Karpas-422 (cell line): ENCODE measurements at places on chromosomes 5 and 9. TPM values are rescaled to one million over a fixed set of nuclear protein-coding genes. Genes with fewer than 3 reads are reported as not detected.

- H3K27ac ChIP-seq, result no peak overlapping the region
- no peak overlapping the region for H3K4me3 ChIP-seq
- H3K36me3 ChIP-seq, result no peaks in the 10 kb centered on the region
- DNase-seq, result no peak
These were observed 8.5 kb downstream of the HMHB1 start for GRCh38 chr5:143820451-143820850.

DNA sequence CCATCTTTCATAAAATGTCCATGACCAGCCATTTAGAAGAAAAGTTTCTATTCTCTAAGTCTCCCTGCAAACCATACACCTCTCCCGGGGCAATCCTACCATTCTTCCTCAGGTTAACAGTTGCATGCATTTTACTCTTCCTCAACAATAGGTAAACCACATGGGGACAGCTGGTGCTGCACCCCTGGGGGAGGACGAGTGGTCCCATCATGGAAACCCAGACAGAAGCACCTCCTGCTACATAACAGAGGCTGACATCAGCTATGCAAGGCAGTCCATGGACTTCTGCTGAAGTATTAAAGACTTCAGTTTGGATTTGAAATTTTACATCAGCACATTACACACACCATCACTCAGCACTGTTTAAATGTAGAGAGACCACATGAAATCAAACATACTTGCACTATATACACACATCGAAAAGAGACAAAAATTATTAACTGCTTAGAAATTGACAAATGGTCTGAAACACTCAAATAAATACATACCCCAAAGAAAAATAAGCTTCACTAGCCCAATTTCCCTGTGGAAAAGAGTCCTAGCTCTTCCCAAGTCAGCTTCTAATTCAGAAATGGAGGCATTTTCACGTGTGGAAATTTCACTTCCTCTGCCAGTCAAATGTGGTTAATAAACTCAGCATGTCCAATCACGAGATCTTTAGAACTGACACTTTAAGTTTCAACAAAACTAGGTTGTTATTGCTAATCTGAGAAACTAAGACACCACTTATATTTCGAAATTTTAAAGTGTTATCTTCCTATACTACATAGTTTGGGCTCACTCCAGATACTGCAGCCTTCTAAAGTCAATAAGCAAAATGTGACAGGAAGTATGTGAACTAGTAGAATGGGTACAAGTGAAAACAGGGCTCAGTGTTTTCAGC lies 173.4 kb downstream of the ROR2 start:
- DNase-seq, result no peak
- H3K27ac ChIP-seq, result no peak overlapping the region
- H3K4me3 ChIP-seq, result no peak overlapping the region
- H3K36me3 ChIP-seq, result no peaks in the 10 kb centered on the region

DNA sequence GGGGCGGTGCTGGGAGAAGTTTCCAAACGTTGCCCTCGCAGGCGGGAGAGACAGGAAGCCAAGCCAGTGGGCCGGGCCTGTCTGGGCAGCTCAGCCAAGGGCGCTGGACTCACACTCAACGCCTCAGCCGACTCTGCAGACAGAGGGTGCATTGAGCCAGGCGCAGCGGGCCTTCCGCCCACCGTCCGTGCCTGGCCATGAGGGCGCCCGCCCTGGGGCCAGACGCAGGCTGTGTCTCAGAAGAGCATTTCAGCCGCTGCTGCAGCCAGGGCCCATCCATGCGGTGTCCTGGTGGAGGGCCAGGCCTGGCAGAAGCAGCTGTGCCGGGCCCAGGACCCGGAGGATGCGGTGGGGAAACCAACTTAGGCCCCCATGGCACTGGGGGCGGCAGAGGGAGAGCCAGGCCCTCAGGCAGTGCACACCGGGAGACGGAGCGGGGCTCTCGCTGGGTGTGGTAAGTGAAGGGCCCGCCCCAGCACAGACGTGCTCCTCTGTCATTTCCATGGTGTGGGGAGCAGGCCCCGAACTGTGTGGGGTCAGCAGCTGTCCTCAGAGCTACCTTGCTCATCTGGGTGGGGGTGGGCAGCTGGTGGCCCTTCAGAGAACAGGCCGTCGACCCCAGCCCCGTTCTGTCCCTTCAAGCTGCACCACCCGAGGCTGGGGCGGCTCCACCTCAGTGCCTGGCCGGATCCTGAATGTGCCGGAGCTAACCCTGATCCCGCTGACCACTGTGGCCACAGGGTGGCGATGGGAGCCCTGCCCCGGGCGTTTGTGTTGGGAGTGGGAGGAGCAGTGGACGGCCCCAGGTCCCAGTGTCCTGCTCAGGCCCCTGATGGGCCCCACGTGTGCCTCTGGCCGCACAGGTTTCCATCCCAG lies 18.0 kb downstream of the DNLZ start:
- H3K36me3 ChIP-seq, result no peaks in the 10 kb centered on the region
- peaks cover 28% of the 10 kb centered on the region for H3K4me1 ChIP-seq
- DNase-seq, result no peak
- H3K4me3 ChIP-seq, result no peak overlapping the region

DNA sequence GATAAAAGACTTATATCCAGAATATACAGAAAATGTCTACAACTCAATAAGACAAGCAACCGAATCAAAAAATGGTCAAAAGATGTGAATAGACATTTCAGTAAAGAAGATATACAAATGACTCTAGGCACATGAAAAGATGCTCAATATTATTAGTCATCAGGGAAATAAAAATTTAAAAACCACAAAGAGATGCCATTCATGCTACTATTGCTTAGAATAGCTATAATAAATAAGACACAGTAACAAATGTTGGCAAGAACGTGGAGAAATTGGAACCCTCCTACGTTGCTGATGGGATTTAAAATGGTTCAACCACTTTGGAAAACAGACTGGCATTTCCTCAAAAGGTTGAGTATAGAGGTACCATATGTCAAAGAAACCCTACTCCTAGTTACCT lies 39.8 kb downstream of the POLK start:
- no peak overlapping the region for H3K27ac ChIP-seq
- peaks cover 24% of the 10 kb centered on the region; the same call in 1 of the 2 replicates for H3K36me3 ChIP-seq

- H3K27me3 ChIP-seq, result no peaks in the 10 kb centered on the region
- no peak overlapping the region for H3K27ac ChIP-seq
- DNase-seq, result no peak
- no peaks in the 10 kb centered on the region for H3K36me3 ChIP-seq
- no peak overlapping the region for H3K4me3 ChIP-seq
- no peaks in the 10 kb centered on the region for H3K4me1 ChIP-seq
These were observed 219.9 kb upstream of the NREP start for GRCh38 chr5:111976705-111977435.

- no peak overlapping the region for H3K27ac ChIP-seq
- DNase-seq, result no peak
- H3K36me3 ChIP-seq, result no peaks in the 10 kb centered on the region
These were observed 223.0 kb downstream of the AUH start for GRCh38 chr9:91138760-91139159.

GRCh38 chr5:155434267-155434666 lies 420.7 kb downstream of the KIF4B start:
- no peak overlapping the region for H3K4me3 ChIP-seq
- no peaks in the 10 kb centered on the region for H3K36me3 ChIP-seq
- no peaks in the 10 kb centered on the region for H3K4me1 ChIP-seq
- no peaks in the 10 kb centered on the region for H3K27me3 ChIP-seq

DNA sequence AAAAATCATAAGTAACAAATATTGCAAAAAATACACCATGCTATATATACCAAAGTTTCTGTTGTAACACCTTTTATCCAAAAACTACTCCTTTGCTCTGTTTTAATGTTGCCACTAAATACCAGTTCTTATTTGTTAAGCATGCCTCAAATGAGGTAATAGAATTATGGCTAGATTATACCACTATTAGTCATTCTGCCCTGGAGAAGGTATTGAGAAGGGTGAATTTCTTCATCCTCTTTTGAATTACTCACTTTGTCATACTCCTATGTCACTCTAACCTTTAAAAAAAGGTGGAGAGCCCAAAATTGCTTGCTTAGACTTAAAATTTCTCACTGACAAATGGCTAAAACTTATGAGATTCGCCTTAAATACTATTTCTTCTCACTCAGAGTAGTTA lies 750.9 kb downstream of the MAT2B start:
- no peaks in the 10 kb centered on the region for H3K36me3 ChIP-seq
- H3K27me3 ChIP-seq, result no peaks in the 10 kb centered on the region
- H3K4me3 ChIP-seq, result no peak overlapping the region
- no peaks in the 10 kb centered on the region for H3K4me1 ChIP-seq
- DNase-seq, result no peak
- H3K27ac ChIP-seq, result no peak overlapping the region

DNA sequence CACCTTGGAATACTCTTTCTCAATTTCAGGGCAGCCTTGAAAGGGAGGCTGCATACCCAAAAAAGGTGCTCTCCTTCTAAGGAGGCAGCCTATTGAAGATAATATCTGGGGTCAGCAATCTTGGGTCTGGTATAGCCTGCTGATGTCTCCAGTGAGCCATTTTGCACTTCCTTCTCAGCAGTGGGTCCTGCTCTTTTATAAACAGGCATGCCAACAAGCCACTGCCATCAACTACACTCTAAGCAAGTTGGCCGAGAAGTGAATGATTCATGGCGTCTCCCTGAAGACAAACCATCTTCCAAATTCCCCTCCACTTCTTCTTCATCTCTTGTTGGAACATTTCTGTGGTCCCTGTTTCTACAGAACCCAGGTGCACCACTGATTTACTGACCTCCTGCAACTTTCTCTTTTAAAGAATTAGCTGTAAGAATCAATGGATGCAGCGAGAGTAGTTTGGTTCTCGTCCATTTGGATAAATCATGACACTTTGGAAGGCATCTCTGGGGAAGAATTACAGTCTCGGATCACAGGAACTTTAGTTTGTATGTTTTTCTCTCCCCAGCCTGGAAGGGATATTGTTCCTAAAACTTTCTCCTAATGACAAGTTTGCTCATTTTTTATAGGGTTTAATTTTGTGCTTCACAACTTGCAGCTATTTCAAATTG lies 108.3 kb downstream of the INSYN2B start:
- peaks cover 4% of the 10 kb centered on the region; the same call in 1 of the 2 replicates for H3K36me3 ChIP-seq
- no peaks in the 10 kb centered on the region for H3K27me3 ChIP-seq
- H3K4me1 ChIP-seq, result peaks cover 3% of the 10 kb centered on the region; the same call in 1 of the 2 replicates
- no peak overlapping the region for H3K4me3 ChIP-seq
- DNase-seq, result no peak
- H3K27ac ChIP-seq, result no peak overlapping the region

Gene NR4A3
- 0.18 and 0.45 TPM in 2 replicates for total RNA-seq

Gene MORN5
- not detected in 2 replicates for total RNA-seq

Gene SPATA24
- 4.6 and 7.7 TPM in 2 replicates for total RNA-seq

GRCh38 chr5:439636-440035 lies 3.3 kb upstream of the EXOC3 start:
- no peaks in the 10 kb centered on the region for H3K36me3 ChIP-seq
- no peak for DNase-seq
- H3K27me3 ChIP-seq, result no peaks in the 10 kb centered on the region
- peaks cover 36% of the 10 kb centered on the region for H3K4me1 ChIP-seq

DNA sequence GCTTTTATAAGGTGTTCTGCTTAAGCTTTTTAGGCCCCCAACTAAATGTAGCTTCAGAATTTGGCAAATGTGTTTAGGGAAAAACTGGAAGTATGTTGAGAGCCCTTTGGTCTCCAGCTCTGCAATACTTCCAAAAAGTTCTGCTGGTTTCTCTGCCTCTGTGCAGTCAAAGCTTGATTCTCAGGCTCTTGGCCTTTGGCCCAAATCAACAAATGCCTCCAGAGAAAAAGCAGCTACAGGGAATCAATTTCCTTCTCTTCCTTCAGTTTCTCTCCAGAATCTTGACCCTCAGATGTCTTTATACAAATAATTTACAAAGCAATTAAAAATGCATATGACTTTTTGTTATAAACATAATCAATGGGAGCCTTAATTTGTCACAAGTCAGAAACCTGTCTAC lies 235.7 kb downstream of the COMMD10 start:
- no peak overlapping the region for H3K27ac ChIP-seq
- no peak for DNase-seq
- H3K27me3 ChIP-seq, result no peaks in the 10 kb centered on the region
- H3K36me3 ChIP-seq, result peaks cover 13% of the 10 kb centered on the region; the same call in 1 of the 2 replicates
- H3K4me3 ChIP-seq, result no peak overlapping the region

Gene RLN2
- total RNA-seq, result not detected in 2 replicates

DNA sequence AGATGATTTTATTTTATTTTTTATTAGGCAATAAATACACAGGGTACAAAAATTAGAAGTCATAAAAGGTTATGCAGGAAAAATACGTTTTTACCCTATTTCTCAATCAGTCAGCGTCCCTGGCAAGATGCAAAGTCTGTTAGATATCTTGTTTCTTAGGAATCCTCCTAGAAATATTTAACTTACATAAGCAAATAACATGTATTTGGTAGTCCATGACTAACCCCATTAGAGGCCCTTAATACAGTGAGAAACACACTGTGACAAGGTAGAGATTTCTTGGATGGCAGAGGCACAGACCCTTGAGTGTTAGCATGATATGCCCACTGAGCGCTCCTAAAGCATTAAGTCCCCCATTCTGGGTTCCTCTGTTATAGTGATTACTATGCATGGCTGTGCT lies 121.2 kb upstream of the ADAMTSL1 start:
- H3K36me3 ChIP-seq, result no peaks in the 10 kb centered on the region
- DNase-seq, result no peak
- H3K27me3 ChIP-seq, result no peaks in the 10 kb centered on the region

DNA sequence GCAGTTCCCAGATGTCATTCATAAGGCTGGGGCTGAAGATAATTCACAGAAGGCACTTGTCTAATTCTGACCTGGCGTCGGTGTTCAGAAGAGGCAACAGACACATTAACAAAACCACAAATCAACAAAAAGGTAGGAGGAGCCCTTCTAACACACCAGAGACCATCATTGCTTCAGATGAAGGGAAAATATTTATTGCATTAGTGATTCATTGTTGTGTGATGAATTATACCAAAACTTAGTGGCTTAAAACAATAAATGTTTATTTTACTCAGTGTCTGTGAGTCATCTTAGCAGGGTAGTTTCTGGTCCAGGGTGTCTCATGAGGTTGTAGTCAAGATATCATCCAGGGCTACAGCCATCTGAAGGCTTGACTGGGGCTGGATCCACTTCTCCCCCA lies 91.3 kb upstream of the KIF2A start:
- H3K4me1 ChIP-seq, result no peaks in the 10 kb centered on the region
- 0 out of 2 replicates have a peak, but pooled peaks cover 2% of the 10 kb centered on the region for H3K27me3 ChIP-seq
- H3K27ac ChIP-seq, result no peak overlapping the region
- peak; percentile 24 for DNase-seq

Gene MZB1
- 28.8 and 31.0 TPM in 2 replicates for total RNA-seq

DNA sequence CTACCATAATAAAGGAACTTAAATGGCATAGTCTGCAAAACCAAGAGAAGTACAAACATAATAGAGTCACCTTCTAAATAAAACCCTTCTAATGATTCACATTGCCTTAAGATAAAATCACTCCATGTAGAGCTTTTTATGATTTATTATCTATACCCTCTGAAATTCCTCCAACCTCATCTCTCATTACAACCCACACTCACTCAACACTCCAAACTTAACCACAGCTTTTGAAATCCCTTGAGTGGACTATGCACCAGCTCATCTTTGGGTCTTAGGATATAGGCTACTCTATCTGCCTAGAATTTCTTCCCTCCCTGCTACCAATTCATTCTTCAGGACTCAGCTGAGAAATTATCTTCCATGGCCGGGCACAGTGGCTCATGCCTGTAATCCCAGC lies 122.5 kb downstream of the CETN3 start:
- H3K36me3 ChIP-seq, result no peaks in the 10 kb centered on the region
- DNase-seq, result no peak
- no peaks in the 10 kb centered on the region for H3K4me1 ChIP-seq
- no peak overlapping the region for H3K27ac ChIP-seq

Gene CAMK2A
- total RNA-seq, result not detected in 2 replicates

Gene TCERG1
- 72.9 and 144 TPM in 2 replicates for total RNA-seq

GRCh38 chr5:136639616-136640015 lies 274.3 kb upstream of the TRPC7 start:
- no peaks in the 10 kb centered on the region for H3K27me3 ChIP-seq
- H3K4me3 ChIP-seq, result no peak overlapping the region
- H3K4me1 ChIP-seq, result no peaks in the 10 kb centered on the region
- no peaks in the 10 kb centered on the region for H3K36me3 ChIP-seq
- H3K27ac ChIP-seq, result no peak overlapping the region
